ENCODE measurements at places on chromosomes 7 and 10.

DNA sequence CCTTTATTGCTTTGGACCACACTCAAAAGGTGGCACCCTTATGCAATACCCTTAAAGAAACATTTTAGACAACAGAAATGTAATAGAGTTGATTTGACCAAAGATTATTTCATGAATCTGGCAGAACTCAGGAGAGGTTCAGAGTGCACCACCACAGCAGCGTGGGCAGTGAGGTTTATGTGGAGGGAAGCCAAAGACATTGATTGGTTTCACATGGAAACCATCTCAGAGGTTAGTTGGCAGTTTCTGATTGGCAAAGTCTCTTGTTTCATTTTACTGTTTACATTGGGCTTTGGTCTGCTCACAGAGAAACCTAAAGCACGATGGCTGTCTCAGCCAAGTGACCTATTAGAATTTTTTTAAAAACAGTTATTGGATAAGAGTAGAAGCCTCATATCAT lies 101.3 kb downstream of the SDHAF3 start:
- DNase-seq = no peak

GRCh38 chr10:71630168-71630567 lies 89.4 kb downstream of the C10orf105 start:
- no peak for DNase-seq

DNA sequence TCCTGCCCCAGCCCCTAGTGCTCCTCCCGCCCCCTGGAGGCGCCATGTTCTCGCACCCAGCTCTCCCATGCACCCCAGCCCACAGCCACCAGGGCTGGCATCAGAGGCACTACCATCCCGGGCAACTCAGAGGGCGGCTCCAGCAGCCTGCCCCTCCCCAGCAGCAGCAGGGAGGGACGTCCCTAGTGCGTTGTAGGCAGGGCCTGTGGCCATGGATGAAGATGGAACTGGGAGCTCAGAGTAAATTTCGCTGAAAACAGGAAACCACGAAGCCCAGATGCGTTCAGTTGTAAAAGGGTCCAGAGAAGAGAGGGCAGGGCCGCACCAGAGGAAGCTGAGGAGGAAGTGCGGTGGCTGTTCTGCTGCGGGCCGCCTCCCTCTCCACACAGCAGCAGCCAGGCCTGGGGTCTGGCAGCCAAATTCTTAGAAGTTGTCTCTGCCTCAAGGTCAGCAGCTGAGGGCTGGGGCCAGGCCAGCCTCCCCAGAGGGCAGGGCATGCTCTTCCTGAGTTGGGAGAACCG lies 24.6 kb downstream of the VSIR start:
- peak; percentile 44 for DNase-seq

DNA sequence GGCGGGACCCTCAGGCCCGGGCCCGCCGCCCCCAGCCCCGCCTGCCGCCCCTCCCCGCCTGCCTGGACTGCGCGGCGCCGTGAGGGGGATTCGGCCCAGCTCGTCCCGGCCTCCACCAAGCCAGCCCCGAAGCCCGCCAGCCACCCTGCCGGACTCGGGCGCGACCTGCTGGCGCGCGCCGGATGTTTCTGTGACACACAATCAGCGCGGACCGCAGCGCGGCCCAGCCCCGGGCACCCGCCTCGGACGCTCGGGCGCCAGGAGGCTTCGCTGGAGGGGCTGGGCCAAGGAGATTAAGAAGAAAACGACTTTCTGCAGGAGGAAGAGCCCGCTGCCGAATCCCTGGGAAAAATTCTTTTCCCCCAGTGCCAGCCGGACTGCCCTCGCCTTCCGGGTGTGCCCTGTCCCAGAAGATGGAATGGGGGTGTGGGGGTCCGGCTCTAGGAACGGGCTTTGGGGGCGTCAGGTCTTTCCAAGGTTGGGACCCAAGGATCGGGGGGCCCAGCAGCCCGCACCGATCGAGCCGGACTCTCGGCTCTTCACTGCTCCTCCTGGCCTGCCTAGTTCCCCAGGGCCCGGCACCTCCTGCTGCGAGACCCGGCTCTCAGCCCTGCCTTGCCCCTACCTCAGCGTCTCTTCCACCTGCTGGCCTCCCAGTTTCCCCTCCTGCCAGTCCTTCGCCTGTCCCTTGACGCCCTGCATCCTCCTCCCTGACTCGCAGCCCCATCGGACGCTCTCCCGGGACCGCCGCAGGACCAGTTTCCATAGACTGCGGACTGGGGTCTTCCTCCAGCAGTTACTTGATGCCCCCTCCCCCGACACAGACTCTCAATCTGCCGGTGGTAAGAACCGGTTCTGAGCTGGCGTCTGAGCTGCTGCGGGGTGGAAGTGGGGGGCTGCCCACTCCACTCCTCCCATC lies 82.7 kb downstream of the PAX2 start:
- DNase-seq = no peak

GRCh38 chr7:28573059-28573553 lies 160.8 kb downstream of the CREB5 start:
- no peak for DNase-seq

DNA sequence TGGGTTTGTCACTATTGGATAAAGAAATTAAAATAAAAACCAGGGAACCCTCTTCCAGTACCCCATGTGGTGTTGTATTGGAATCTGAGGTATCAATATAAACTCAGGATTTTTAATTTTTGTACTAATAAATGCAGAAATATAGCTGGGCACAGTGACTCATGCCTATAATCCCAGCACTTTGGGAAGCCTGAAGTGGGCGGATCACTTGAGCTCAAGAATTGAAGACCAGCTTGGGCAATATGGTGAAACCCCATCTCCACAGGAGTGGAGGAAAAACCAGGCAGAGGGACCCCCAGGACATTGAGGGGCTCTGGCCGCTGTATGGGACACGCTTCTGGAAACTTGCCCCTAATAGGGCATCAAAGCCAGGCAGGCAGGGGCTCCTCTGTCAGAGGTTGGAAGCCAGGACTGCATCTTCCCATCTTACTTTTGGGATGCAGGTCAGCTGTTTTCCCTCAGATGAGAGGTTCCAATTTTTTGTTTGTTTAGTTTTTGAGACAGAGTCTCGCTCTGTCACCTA lies 11.1 kb downstream of the ADIRF start:
- no peak for DNase-seq

GRCh38 chr7:148044173-148044572 lies 546.4 kb upstream of the C7orf33 start:
- no peak for DNase-seq

DNA sequence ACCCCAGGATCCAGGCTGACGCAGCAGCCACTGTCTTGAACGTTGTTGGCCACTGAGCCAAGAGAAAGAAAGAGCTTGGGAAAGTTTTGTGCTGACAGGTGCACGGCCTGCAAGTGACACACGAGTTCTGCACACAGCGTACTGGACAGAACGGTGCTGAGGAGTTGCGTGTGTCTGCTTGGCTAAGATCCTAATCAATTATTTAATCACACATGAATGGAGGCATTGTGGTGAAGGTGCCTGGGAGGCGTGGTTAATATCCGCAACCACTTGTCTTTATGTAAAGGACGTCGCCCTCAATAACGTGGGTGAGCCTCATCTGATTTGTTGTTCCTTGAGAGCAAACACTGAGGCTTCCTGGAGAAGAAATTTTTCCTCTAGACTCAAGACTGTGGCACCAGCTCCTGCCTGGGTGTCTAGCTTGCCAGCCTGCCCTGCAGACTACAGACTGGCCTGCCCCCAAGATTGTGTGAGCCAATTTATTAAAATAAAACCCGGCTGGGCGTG lies 16.6 kb upstream of the GNA12 start:
- DNase-seq = no peak

- no peak for DNase-seq
These were observed 519.2 kb downstream of the TFEC start for GRCh38 chr7:115511330-115511729.

GRCh38 chr10:102324061-102324460 lies 71.4 kb upstream of the NFKB2 start:
- DNase-seq = no peak

- no peak for DNase-seq
These were observed 4.0 kb downstream of the ITGA8 start for GRCh38 chr10:15715619-15716227.

- DNase-seq = no peak
These were observed 12.6 kb downstream of the MAFK start for GRCh38 chr7:1542841-1543747.

DNA sequence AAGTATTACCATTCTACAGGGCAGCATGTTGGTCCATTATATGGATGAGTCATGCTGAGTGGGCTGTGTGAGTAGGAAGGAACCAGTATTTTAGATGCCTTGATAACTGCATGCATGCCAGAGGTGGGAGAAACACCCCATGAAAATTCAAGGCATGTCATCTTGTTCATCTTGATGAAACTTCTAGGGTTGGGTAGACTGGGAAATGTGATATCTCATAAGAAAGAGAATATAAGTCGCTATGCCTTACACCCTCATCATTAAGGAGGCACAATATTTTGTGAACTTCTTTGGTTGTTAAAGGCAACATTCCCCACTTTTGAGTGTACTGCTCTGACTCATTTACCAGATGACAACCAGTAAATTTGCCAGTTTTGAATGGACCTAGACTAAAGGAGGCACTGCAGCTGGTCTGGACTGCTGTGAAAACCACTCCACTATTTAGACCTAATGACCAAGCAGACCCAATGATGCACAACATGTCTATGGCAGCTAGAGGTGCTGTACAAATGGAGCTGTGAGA lies 48.0 kb downstream of the ZNF365 start:
- DNase-seq = no peak

DNA sequence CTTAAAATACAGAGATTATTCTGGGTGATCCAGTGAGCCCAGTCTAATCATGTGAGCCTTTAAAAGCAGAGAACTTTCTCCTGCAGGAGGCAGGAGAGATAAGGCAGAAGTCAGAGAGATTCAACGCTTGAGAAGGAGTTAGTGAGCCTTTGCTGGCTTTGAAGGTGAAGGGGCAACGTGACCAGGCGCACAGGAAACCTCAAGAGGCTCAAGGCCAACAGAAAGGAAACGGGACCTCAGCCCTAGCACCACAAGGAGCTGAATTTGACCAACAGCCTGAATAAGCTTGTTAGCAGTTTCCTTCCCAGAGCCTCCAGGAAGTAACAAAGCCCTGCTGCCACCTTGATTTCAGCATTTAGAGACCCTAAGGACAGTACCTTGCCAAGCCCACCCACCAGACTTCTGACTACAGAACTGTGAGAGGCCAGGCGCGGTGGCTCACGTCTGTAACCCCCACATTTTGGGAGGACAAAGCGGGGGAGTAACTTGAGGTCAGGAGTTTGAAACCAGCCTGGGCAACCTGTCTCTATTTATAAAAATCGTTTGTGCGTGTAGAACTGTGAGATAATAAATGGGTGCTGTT lies 87.3 kb upstream of the KAT6B start:
- no peak for DNase-seq

- DNase-seq = no peak
These were observed 106.6 kb upstream of the SHH start for GRCh38 chr7:155918720-155919390.

Data from stimulated activated CD8-positive, alpha-beta memory T cell treated with anti-CD3 and anti-CD28 coated beads, Interleukin-12 subunit alpha, Interleukin-12 subunit beta, amount 100 ng/mL, for 1 hour (primary cell).